NCI-H510A (cell line): ENCODE measurements at places on chromosomes 13 and 19.

GRCh38 chr19:33649627-33650305 is 28.0 kb downstream of the CHST8 start:
- DNase-seq: no peak

- DNase-seq: no peak
Observed at GRCh38 chr13:71291842-71292146, 575.2 kb downstream of the DACH1 start.

GRCh38 chr13:30904043-30904442 is 2.0 kb upstream of the MEDAG start:
- DNase-seq: no peak

GRCh38 chr19:31015778-31016177 is 333.5 kb downstream of the TSHZ3 start:
- DNase-seq: no peak

- DNase-seq: no peak
Observed at GRCh38 chr13:28574617-28575142, 79.8 kb upstream of the FLT1 start.

DNA sequence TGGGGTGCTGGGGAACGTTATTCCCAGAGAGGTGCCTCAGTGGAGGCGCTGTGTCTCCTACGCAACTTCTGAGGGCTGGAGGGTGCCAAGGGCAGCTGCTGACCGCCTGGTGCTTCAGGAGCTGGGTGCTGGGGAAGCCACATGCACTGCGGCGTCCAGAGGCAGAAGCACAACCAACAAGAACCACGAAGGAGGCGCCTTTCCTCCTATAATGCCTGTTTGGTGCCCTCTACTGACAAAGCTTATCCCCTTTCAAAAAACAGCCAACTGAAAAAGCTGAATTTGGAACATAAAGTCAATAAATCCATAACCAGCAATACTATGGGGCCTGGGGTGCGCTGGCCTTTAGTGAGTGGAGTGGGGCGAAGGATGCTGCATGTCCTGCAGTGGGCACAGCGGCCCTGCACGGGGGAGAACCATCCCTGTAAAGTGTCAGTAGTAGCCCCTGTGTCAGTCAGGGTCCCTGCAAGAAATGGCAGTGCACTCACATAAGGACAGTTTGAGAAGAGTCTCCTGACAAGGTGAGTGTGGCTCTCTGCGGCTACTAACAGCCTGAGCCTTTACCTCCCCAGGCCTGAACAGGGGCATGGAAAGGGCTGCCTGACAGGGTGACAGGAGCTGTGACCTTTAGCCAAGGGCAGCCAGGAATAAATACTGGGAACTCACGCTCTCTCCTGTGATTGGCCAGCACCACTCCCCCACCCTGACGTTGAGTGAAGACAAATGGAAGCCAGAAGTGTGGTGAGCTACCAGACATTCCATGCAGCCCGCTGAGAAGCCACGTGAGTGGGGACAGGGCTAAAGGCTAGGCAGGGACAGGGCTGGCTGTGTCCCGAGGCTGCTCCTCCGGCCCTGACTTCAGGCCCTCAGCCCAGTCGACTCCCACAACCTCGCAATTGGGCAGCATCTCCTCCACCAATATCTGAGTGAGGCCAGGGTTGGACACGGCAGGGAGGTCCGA is 4.5 kb upstream of the B3GNT8 start:
- no peak for DNase-seq

GRCh38 chr19:5349041-5349440 is 8.4 kb upstream of the PTPRS start:
- no peak for DNase-seq

- DNase-seq: no peak
Observed at GRCh38 chr13:20358022-20358421, 125.9 kb upstream of the GJB6 start.

DNA sequence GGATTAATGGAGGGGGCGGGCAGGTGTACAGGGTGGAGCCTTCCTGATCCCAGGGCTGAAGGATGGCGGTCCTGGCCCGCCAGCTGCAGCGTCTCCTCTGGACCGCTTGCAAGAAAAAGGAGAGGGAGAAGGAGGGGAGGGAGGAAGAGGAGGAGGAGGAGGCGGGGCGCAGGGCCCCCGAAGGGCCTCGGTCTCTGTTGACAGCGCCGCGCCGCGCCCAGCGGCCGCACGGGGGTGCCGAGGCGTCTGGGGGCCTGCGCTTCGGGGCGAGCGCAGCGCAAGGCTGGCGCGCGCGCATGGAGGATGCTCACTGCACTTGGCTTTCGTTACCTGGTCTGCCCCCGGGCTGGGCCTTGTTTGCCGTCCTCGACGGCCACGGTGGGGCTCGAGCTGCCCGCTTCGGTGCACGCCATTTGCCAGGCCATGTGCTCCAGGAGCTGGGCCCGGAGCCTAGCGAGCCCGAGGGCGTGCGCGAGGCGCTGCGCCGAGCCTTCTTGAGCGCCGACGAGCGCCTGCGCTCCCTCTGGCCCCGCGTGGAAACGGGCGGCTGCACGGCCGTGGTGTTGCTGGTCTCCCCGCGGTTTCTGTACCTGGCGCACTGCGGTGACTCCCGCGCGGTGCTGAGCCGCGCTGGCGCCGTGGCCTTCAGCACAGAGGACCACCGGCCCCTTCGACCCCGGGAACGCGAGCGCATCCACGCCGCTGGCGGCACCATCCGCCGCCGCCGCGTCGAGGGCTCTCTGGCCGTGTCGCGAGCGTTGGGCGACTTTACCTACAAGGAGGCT is at the start of gene PPM1N:
Gene PPM1N (plus strand): TSS at position 33 of the 785 bp plus-strand sequence. CDS start 30 bp downstream, at position 63.
- DNase-seq: no peak

DNA sequence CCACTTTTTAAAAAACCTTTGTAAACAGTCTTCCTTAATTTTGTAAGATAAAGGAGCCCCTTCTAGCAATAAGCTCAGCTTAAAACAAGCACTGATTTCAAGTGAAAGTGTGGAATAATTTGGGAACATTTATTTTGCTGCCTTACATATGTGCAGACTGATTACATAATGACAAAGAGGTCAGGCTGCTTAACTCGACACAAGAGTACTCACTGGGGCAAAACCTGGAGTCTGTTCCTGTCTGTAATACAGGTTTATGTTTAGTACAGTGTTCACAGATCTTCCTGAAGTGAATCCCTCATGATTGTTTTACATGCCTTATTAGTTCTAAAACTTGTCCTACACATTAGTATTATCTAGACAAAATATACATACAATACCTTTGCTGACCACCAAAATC is 609.8 kb downstream of the LMO7 start:
- no peak for DNase-seq

- no peak for DNase-seq
Observed at GRCh38 chr13:81563091-81563490, 1222.2 kb upstream of the SPRY2 start.

DNA sequence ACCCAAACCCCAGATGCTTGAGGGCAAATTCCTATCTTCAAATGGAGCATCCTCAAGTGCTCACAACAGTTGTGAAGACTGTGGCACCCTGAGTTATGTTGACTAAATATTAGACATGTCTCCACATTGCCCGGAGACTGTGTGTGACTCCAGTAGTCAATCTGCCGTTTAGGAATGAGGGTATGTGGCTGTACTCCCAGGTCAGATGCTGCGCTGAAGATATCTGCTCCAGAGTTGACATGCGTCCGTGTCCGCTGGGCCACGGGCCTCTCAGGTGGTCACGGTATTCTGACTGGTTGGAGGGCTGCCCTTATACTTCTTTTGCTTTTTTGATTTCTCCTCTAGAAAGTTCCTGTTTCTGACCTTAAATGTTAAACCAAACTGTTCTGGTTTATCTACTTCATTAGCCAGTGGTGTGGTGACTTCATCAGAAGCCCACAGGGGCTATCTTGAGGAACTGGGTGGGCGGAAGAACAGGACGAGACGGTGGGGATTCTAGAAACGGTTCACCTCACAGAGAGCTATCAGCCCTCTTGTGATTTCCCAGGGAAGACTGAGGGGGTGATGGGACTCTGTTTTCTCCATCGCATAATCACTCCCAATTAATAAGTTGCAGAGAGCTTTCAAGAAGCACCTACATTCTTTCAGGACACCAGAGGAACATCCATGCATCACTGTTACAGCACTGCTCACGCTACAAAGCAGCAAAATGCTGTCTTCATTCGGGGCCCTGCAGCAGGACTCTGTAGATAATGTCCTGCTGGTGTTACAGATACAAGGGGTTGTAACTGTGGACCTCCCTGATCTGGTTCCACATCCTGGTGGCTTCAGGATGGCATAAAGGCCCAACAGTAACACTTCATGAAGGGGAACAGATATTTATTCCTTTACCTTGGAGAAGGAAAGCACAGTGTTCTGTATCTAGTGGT is 1.3 kb upstream of the LCP1 start:
- DNase-seq: no peak

DNA sequence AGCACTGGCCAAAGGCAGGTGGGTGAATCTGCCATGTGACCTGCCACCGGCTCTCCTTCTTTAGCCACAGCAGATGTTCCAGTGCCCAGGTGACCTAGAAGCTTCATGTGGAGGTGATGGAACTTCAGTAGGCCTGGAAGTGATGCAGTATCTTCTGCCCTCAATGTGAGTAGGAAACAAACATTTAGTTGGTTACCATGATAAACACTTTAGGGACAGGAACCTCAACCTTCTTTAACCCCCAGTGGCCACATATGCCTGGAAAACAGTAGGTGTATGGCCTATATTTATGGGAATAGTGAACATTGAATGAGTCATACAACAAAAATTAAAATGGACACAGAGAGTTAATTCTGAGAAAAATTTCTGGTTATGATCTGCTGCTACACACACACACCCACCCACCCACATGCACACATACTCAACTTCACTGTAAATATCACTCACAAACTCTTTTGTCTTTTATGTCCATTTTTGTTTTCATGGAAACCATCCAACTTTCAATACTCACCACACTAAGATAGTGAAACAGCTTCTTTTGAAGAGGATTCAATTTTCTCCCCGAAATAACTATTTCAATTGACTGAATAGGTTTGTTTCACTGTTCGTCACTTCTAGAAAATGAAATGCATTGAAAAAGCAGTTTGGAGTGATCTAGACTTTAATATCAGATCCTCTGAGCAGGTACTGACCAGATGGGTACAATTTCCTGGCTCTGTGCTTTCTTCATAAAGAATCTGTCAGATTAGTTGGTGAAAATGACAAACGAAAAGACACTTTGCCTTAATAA is 97.3 kb downstream of the STARD13 start:
- DNase-seq: no peak

- no peak for DNase-seq
Observed at GRCh38 chr19:53147645-53148044, 11.2 kb downstream of the ZNF347 start.

DNA sequence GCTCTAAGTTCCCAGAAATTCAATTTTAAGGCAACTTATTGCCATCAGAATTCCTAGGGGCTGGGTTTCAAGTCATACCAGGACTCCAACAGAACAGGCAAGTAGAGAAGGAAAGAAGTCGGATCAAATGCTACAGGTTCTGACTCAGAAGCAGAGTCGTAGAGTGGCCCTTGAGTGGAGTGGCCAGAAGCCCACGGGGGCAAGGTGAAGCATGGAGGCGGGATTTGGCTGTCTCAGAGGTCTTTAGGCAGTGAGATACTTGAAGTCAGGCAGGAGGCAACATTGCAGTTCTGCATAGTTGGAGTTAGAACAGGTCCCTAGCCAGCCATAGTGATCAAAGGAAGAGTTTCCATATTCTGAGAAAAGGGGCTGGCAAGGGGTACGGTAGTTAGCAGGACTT is 111.6 kb downstream of the NHLRC3 start:
- DNase-seq: no peak

GRCh38 chr13:112071723-112072533 is 5.0 kb downstream of the SOX1 start:
- no peak for DNase-seq

- no peak for DNase-seq
Observed at GRCh38 chr19:1435378-1435989, 2.7 kb upstream of the RPS15 start.

- no peak for DNase-seq
Observed at GRCh38 chr19:14463747-14464146, 11.4 kb downstream of the PTGER1 start.

DNA sequence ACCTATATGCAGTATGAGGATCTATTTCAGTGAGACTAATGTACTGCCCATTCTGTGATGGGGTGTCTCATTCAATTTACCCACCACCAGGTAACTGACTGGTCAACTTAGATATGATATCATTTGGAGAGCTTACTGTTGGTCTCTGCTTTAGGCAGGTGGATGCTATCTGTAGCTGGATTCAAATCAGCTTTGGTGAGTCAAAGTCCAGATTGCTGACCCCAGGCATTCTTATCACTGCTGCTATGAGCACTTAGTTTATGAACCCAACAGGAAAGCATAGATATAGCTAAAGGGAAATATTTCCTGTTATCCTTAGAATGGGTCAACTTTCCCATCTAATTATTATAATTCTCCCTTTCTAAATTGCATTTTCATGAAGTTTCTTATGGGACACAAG is 1295.2 kb upstream of the SPRY2 start:
- DNase-seq: no peak

DNA sequence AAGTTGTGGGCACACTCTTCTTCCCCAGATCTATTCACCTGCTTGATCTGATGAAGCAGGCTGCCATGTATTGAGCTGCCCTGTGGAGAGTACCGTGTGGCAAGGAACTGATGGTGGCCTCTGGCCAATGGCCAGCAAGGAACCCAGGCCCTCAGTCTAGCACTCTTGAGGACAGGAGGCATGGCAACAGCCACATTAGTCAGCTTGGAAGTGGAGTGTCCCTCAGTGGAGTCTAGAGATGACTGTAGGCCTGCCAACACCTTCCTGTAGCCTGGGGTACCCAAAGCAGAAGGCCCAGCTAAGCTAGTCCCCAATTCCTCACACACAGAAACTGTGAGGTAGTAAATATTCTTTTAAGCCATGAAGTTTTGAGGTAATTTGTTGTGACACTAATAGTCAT is 412.5 kb downstream of the DACH1 start:
- no peak for DNase-seq

DNA sequence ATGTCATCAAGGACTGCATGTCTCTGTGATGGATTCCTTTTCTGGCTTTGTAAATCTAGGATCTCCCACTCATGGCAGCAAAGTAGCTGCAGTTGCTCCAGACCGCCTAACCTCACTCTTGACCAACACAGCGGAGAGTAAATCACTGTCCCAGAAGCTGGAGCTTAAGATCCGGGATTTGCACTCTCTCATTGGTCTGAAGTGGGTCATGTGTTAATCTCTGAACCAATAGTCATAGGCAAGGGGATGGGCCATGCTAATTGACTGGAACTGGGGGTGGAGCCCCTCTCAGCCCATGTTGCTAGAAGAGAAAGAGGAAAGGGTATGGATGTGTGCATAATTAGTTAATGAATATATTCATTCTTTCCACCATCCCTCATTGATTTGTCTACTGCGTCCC is 34.0 kb downstream of the VAV1 start:
- DNase-seq: no peak

DNA sequence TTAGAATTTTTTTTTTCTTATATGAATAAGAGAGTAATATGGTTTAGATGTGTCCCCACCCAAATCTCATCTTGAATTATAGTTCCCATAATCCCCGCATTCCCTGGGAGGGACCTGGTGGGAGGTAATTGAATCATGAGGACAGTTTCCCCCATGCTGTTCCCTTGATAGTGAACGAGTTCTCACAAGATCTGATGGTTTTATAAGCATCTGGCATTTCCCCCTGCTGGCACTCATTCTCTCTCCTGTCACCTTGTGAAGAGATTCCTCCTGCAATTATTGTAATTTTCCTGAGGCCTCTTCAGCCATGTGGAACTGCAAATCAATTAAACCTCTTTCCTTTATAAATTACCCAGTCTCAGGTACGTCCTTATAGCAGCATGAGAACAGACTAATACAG is 205.7 kb downstream of the MYO16 start:
- DNase-seq: no peak
